ENCODE measurements at places on chromosomes 3 and 15.

DNA sequence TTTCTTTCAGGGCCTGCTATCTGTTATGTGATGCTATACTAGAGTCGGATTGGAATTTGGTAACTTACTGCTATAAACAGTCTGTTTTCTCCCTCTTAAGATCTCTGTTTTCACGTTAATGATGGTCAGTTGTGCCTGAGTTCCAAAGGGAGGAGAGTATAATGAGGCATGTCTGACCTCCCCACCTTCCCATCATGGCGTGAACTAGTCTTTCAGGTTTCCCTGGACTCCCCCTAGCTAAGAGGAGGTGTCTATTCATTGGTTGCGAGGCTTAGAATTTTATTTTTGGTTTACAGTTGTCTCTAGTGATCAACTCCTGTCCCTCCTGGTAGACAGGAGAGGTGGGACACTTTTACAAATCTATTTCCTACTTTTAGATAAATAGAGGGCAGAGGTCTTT lies 27.8 kb upstream of the PXYLP1 start:
- no peak for DNase-seq

GRCh38 chr15:55627730-55628368 lies 39.7 kb upstream of the PYGO1 start:
- no peak for DNase-seq

DNA sequence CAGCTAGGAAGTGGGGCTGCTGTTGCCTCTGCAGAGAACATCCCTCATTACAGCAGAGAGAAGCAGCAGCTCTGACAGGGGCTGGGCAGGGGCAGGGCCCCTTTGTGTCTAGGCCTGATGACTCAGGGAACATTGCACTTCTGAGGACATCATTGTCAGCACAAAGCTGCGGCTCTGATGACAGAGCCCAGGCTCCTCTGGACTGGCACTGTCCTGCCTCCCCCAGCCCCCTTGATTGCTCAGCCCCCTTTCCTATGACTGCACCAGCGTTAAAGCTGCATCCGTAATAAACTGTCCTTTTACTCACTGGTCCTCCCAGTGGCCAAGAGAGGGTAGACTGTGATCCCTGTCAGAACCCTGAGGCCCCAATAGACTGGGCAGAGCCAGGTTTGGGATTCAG lies 18.3 kb downstream of the TRH start:
- DNase-seq, result no peak

GRCh38 chr15:50116477-50116876 lies 2.6 kb downstream of the ATP8B4 start:
- DNase-seq, result no peak

GRCh38 chr3:31495971-31496665 lies 36.6 kb upstream of the STT3B start:
- DNase-seq, result no peak

DNA sequence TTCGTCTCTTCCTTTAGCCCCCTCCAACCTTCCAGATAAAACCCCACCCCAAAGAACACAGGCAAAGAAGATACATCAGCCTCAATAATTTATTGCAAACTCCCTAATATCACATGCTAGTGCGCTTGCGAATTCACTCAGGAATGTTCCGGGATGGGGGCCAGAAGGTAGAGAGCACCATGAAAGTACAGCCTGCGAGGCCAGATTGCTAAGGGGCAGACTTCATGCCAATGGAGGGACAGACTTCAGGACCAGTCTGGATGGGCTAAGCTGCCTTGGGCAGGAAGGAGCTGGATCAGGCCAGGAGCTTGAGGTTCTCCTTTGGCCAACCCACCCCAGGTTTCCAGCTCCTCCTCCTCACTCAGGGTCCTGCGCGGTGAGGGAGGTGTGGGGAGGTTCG lies 13.4 kb downstream of the CIDEC start:
- DNase-seq, result no peak

DNA sequence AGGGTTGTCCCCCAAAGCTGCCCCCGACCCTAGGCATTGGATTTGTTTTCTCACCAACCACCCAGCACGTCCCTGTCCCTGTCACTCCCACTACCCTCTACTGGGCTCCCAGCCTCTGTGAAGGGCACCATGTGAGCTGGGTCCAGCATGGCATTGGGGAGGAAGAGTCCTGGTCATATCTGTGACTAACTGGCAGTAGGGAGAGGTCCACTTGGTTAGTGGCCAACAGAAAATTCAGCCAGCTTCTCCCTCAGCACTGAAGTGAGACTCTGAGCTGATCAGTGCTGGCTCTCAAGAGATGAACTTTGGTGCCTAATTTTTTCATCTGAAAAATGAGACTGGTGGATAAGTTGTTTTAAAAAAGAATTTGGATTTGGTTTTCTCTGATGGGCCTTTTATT lies 11.3 kb upstream of the KIF23 start:
- no peak for DNase-seq

- DNase-seq, result no peak
Observed at GRCh38 chr15:93283854-93284253, 194.8 kb upstream of the RGMA start.

DNA sequence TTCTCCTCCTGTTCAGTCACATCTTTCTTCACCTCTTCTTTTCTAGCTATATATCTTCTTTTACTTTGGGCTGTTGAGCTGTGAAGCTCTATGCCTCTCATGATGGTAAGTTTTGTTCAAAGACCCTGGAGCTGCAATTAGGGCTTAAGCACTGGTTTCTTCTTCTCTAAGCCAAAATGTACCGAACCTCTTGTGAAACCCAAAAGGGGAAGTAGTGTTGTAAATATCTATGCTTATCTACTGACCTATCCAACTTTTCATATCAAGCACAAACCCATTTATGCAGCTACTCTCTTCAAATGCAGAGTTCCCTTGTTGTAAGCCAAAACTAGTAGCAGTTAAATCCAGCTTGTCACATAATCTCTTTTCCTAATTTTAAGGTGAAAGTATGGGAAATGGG lies 123.6 kb upstream of the CD96 start:
- DNase-seq, result no peak

DNA sequence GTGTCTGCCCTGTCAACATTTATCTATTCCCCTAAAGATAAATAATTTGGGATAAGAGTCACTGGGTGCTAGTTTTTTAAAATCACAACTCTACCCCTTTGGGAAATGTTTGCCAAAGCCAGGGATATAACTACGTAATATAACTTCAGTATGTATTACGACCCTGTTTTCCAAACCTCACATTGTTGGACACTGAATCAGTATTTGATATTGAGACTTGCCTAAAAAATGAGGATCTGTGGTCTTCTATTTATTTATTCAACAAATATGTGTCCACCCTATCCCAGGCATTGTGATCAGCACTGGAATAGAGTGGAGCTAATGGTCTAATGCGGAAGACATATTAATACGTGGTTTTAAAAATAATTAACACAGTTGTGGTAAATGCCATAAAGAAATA lies 4.5 kb upstream of the MGA start:
- no peak for DNase-seq

Data from stimulated activated CD8-positive, alpha-beta memory T cell treated with anti-CD3 and anti-CD28 coated beads, Interleukin-7, amount 100 ng/mL, for 1 hour (primary cell).